H9 (cell line): ENCODE measurements at places on chromosomes 11 and 22. TPM values are rescaled to one million over a fixed set of nuclear protein-coding genes. Genes with fewer than 3 reads are reported as not detected.

Gene GRK3
- total RNA-seq: 22.8 and 23.9 TPM in 2 replicates

DNA sequence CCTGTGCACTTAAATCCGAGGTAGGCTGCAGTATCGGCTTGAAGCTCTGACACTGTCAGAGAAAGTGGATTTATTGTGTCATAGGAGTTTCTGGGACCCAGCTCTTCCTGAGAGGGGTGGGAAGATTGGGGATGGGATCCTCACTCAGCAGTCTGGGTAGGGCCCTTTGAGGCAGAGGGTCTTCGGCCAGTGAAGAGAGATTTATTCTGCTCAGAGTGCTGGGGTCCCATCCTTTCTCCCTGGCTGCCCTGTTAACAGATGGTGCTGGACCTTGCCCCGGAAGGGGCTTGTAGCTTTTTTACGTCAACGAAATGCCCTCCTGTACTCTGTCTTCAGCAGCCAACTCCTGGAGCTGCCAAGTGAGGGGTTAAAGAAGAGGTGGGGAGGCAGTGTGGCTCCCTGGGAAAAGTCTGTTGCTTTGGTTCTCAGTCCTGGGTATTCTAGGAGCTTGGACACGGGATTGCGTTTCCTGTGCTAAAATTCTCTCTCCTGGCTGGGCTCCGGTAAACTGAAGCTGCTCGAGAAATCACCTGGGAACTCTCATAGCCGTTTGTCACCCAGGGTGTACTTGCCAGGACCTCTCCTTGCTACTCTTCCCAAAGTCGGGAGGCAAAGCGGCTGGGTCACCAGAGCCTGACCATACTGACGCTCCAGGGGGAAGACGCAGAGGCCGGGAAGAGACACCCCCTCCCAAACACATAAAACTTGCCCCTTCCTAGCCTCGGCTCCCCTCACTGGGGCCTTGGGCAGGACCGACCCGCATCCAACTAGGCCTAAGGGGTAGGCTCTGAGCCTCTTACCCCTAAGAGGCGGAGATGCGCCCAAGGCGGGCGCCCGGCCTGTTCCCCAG is 806 bp upstream of the SMDT1 start:
- peaks cover 16% of the 10 kb centered on the region for H3K36me3 ChIP-seq
- peak overlapping the region; percentile 89 for H3K4me3 ChIP-seq
- no peaks in the 10 kb centered on the region for H3K4me1 ChIP-seq
- H3K27me3 ChIP-seq: no peaks in the 10 kb centered on the region

- H3K27ac ChIP-seq: no peak overlapping the region
- DNase-seq: no peak
- peaks cover 21% of the 10 kb centered on the region for H3K36me3 ChIP-seq
- H3K27me3 ChIP-seq: no peaks in the 10 kb centered on the region
- no peak overlapping the region for H3K4me3 ChIP-seq
These were observed 50.6 kb downstream of the LDLRAD3 start for GRCh38 chr11:35994421-35994820.

DNA sequence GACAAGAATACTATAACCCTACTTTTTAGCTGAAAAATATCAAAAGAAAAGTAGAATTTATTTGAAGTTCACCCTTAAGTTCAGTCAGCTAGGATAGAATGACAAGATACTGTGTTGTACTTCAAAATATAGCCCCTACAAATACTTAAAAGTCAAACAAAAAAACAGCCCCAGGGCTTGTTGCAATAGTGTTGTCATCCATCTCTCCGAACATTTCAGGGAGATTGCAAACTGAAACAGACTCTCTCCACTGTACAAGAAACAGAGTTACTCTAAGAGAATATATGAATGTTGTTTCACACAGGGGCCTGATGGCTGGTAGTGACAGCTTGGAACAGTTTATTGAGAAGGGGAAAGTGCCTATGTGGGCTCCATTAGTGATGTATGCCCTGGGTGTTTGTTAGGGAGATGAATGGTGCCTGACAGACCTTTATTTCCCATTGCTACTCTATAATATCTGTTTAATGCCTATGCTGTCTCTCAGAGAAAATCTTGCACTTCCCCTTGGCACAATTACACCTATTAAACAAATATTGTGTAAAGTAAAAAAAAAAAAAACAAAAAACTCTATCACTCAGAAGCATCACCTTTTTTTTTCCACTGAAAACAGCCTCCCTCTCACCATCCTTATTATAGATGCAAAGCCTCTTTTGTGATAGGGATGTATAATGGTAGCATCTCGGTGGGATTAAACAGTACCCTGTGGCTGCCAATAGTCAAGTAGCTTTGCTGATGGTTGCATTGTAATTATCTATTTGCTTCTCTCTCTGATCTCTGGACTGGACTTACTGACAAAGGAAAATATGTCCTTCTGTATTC is 506.3 kb upstream of the LUZP2 start:
- no peak overlapping the region for H3K4me3 ChIP-seq
- no peaks in the 10 kb centered on the region; the same call in 2 of the 3 replicates for H3K36me3 ChIP-seq
- DNase-seq: no peak
- no peak overlapping the region for H3K27ac ChIP-seq
- H3K27me3 ChIP-seq: no peaks in the 10 kb centered on the region
- no peaks in the 10 kb centered on the region for H3K4me1 ChIP-seq

GRCh38 chr11:17892409-17892808 is 120.4 kb downstream of the SERGEF start:
- H3K4me1 ChIP-seq: no peaks in the 10 kb centered on the region
- no peak overlapping the region for H3K27ac ChIP-seq
- H3K36me3 ChIP-seq: no peaks in the 10 kb centered on the region
- H3K4me3 ChIP-seq: no peak overlapping the region

- no peaks in the 10 kb centered on the region for H3K27me3 ChIP-seq
- H3K4me3 ChIP-seq: no peak overlapping the region
- no peak for DNase-seq
- no peak overlapping the region for H3K27ac ChIP-seq
These were observed 46.5 kb downstream of the GNB1L start for GRCh38 chr22:19807914-19808872.

GRCh38 chr11:15347969-15348734 is 233.4 kb downstream of the INSC start:
- H3K4me3 ChIP-seq: no peak overlapping the region
- no peaks in the 10 kb centered on the region for H3K36me3 ChIP-seq

Gene SFI1
- 26.4 and 26.7 TPM in 2 replicates for total RNA-seq

Gene WEE1
- 136 and 142 TPM in 2 replicates for total RNA-seq

DNA sequence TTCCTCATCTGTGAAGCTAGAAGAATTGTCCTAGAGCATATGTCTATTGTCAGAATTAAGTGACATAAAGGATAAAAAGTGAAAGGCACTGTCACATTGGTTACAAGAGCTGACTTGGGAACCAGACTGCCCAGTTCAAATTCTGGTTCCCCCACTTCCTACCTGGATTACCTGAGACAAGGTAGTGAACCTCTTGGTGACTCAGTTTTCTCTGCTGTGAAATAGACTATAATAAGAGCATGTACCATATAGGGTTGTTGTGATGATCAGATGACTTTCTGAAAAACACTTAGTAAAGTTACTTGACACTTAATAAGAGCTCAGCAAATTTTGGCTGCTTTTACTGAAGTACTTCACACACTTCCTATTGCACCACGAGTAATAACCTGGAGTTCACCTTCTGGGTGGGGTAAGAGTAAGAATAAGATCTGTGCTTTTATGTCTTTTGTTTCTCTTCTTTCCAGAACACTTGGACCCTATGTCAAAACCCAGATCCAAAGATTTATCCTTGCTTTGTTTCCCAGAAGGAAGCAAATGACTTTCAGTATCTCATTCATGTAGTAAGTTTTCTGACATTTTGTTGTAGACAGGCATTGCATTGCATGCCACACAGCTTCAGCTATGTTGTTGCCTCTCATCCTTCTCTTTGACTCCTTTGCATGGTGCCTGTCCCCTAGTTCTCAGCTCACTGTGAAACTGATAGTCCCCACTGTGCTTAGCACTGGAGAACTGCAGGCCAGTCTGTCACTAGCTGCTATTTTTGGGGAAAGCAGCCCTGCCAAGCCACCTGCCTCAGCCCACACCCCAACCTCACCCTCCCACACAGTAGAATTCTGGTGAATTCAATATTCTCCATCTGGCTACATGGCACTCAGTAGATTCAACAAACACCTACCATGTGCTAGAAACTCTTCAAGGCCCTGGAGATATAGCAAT is 121.8 kb upstream of the POU2AF2 start:
- no peak overlapping the region for H3K4me3 ChIP-seq
- DNase-seq: no peak
- no peaks in the 10 kb centered on the region for H3K27me3 ChIP-seq
- H3K4me1 ChIP-seq: no peaks in the 10 kb centered on the region
- no peaks in the 10 kb centered on the region for H3K36me3 ChIP-seq

- H3K27me3 ChIP-seq: no peaks in the 10 kb centered on the region
- 0 out of 3 replicates have a peak, but pooled peaks cover under 1% of the 10 kb centered on the region for H3K36me3 ChIP-seq
- no peaks in the 10 kb centered on the region; the same call in 1 of the 2 replicates for H3K4me1 ChIP-seq
- H3K27ac ChIP-seq: no peak overlapping the region
These were observed 11.5 kb downstream of the CBX6 start for GRCh38 chr22:38860283-38861169.

DNA sequence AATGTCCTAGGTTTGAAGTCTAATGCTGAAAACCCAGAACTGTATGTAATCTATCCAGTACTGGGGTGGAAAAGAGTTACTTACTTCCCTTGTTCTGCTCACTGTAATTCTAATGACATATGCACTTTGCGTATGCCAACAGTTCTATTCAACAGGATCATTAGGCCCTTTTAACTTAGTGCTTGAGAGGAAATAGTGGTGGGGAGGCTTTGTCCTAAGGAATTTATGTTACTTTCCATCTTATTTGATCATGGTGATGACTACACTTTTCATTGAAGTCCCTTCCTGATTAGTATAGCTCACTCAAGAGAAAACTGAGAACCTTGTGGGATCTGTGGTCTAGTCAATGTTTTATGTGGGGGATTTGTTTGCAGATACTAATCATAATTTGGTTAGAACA is 348.2 kb downstream of the GUCY1A2 start:
- H3K27ac ChIP-seq: peak overlapping the region; percentile 64
- H3K4me3 ChIP-seq: no peak overlapping the region
- no peaks in the 10 kb centered on the region for H3K36me3 ChIP-seq
- no peak for DNase-seq
- H3K4me1 ChIP-seq: peaks cover 7% of the 10 kb centered on the region; the same call in 1 of the 2 replicates

GRCh38 chr22:40586781-40587180 is 49.7 kb downstream of the MRTFA start:
- no peak overlapping the region for H3K27ac ChIP-seq
- no peak overlapping the region for H3K4me3 ChIP-seq
- H3K4me1 ChIP-seq: no peaks in the 10 kb centered on the region
- DNase-seq: no peak
- no peaks in the 10 kb centered on the region for H3K27me3 ChIP-seq

DNA sequence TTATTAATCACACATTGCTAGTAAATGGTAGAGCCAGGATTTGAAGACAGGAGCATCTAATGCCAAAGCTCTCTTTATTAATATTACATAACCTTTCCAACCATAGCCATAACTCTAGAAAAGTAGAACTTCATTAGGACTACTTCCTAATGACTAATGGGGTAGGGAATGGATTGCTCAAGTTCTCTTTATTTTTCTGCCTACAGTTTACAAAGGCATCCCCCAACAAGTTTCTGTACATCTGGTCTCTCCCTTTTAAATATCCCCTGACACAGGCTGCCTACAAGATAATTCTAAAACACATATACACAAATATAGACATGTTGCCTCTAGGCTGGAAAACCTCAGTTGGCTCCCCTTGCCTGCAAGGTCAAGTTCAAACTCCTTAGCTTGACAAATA is 534.9 kb downstream of the SOX6 start:
- H3K27ac ChIP-seq: no peak overlapping the region
- H3K4me3 ChIP-seq: no peak overlapping the region
- H3K4me1 ChIP-seq: no peaks in the 10 kb centered on the region
- no peaks in the 10 kb centered on the region for H3K36me3 ChIP-seq
- H3K27me3 ChIP-seq: no peaks in the 10 kb centered on the region

- no peaks in the 10 kb centered on the region; the same call in 1 of the 2 replicates for H3K27me3 ChIP-seq
- H3K36me3 ChIP-seq: peaks cover 19% of the 10 kb centered on the region
- no peak for DNase-seq
- H3K4me1 ChIP-seq: no peaks in the 10 kb centered on the region
- no peak overlapping the region; the same call in 2 of the 3 replicates for H3K4me3 ChIP-seq
These were observed 5.4 kb downstream of the FREY1 start for GRCh38 chr11:45901626-45902025.

DNA sequence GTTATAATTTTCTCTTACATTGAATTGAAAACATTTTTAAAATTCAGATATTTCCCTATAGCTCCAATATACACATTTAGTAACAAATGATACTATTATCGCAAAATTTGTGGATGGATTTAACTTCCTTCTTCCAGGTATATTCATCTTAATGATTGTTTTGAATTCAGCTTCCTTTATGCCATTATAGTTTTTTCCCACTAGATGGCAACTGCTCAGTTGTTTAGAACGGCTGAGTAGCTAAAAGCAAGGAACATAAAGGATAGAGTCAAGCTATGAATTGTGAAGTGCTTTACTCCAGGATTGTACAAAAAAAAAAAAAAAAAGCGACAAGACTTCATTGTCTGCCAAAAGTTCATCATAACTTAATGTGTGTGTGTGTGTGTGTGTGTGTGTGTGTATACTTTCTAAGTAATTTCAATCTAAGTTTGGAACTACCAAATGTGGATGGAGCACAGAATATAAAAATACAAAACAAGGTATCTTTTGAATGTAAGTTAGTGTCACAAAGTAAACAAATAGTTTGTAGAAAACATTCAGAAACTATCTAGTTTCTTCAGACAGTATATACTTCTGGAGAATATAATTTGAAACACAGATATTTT is 846.4 kb downstream of the DLG2 start:
- H3K27me3 ChIP-seq: no peaks in the 10 kb centered on the region
- H3K27ac ChIP-seq: no peak overlapping the region
- no peaks in the 10 kb centered on the region for H3K4me1 ChIP-seq
- no peak for DNase-seq
- H3K36me3 ChIP-seq: no peaks in the 10 kb centered on the region
- no peak overlapping the region for H3K4me3 ChIP-seq

GRCh38 chr11:134392953-134393615 is 19.0 kb downstream of the B3GAT1 start:
- no peaks in the 10 kb centered on the region for H3K27me3 ChIP-seq
- H3K27ac ChIP-seq: no peak overlapping the region
- no peak for DNase-seq
- H3K36me3 ChIP-seq: peaks cover 19% of the 10 kb centered on the region
- no peak overlapping the region for H3K4me3 ChIP-seq

GRCh38 chr11:61080526-61080925 is 21.8 kb upstream of the CD5 start:
- no peak overlapping the region for H3K4me3 ChIP-seq
- no peaks in the 10 kb centered on the region for H3K36me3 ChIP-seq

- H3K27ac ChIP-seq: no peak overlapping the region
- H3K4me3 ChIP-seq: no peak overlapping the region
- no peak for DNase-seq
- H3K36me3 ChIP-seq: peaks cover 14% of the 10 kb centered on the region
- no peaks in the 10 kb centered on the region for H3K4me1 ChIP-seq
- no peaks in the 10 kb centered on the region for H3K27me3 ChIP-seq
These were observed 243.1 kb downstream of the KCNA4 start for GRCh38 chr11:29773656-29774264.

DNA sequence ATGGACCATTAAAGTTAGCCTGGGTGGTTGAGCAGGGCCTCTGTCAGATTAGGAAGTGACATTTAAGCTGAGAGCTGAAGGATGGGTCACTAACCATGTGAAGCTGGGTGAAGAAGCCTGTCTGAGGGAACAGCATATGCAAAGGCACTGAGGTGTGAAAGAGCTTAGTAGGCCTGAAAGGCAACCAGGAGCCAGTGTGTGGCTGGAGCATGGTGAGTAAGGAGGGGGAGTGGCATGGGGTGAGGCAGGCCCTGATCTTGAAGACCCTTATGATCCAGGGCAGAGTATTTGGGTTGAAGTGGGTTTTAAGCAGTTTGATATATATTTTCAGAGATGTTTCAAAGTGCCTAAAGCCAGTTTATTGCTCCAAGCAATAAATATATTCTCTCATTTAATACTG is 48.8 kb downstream of the PARVA start:
- H3K36me3 ChIP-seq: no peaks in the 10 kb centered on the region
- H3K4me3 ChIP-seq: no peak overlapping the region
- H3K4me1 ChIP-seq: no peaks in the 10 kb centered on the region
- no peak for DNase-seq
- no peak overlapping the region for H3K27ac ChIP-seq
